ENCODE measurements at places on chromosomes 5 and 9.
A peak's percentile ranks its signal among the peaks of the same experiment; 100 is the strongest.

DNA sequence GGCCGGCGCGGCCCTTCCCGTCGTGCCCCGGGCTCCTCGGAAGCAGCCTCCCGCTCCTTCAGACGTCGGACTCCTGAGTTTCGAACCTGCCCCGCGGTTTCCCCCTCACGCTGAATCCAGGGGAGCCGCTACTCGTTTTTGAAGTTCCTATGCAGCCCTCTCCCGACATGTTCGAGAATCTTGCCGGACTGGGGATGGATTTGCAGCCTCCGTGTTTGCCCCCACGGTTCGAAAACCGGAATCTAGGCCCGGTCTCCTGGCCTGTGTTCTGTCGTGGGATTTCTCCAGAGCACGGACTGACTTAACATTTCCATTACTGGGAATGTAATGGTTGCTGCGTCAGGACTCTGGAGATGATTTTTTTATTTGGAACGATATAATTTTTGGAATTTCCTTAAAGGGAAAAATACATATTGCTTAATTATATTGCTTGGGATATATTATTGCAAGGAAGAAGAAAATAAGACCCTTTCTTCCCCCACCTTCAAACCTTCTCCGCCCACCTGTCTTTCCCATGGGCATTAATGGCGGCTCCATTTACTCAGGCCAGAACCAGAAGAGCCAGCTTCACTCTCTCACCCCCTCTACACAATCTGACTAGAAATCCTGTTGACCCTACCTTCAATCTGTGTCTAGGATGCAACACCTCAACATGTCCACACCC lies 8.5 kb upstream of the MGAT1 start:
- DNase-seq = no peak

DNA sequence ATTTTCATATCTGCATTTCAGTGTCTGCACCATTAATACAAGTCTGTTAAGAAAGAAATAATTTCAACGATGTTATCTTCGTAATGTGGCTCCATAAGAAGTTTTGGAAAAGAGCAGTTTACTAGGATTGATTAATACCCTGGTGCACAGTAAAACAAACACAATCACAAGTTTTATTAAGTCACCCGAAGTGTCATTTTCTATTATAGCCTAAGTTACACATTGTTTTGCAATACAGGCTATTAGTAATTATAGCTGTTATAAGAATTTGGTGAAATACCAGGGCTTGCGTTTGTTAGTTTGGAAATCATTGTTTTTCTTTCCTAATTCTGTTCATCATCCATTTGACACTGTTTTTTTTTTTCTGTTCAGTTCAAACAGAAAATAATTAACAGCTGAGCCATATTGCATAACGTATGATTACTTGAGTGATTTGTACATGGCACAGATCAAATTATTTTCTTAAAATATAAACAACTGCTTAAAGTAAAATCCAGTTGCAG lies 30.6 kb downstream of the LVRN start:
- DNase-seq = no peak

DNA sequence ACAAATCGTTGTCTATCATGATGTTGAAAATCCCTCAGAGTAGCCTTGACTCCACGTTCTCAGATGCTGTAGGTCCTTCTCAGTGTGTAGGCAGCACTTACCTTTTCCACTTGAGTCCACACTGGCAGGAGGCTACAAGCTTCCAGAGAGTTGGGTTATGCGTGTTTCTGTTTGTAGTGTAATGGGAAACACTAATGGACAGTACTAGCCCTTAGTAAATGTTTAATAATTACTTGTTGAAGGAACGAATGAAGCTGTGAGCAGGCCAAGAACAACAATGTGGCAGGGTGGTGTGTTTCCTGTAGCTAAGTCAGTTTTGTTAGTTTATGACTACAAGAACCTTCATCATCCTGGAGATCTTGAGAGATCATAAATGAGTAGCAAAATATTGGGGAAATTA lies 83.5 kb downstream of the ARHGAP26 start:
- no peak for DNase-seq

DNA sequence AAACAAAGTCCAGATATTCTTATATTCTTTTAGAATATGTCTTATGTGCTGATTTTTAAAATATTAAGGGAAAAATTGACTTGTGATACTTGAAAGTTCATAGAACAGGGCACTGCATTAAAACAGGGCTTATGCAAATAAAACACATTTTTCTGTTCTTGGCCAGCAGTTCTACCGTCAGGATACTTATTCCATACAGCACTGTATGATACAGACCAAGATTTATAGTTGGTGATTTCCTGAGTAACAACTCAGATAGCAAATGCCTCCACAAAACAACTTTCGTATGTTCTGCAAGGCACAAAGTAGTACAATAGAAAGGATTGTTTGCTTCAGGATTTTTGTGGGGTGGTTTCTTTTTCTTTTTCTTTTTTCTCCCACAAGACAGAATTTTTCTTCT lies 70.0 kb downstream of the F2RL2 start:
- no peak for DNase-seq

- no peak for DNase-seq
These were observed 220.1 kb upstream of the MSX2 start for GRCh38 chr5:174504266-174504726.

- no peak for DNase-seq
These were observed 8.9 kb upstream of the ZCCHC10 start for GRCh38 chr5:133035224-133035623.

DNA sequence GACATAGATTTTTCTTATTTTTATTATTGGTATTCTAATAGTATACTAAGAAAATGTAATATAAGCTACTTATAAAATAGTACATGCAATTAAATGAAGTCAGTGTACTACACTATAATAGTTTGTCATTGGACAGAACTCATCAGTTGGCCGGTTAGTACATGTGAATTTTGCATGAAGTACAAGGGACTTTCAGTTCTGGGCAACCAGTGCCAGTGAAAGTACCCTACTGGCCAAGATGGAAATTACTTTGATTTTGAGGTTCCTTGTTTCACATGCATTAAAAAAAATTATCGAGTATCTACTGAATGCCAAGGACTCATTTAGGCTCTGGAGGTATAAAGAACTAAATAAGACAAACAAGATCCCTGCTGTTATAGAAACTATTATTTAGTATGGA lies 213.4 kb upstream of the ELL2 start:
- peak; percentile 58 for DNase-seq

GRCh38 chr5:130549884-130550561 lies 615.0 kb downstream of the HINT1 start:
- DNase-seq = peak; percentile 71

DNA sequence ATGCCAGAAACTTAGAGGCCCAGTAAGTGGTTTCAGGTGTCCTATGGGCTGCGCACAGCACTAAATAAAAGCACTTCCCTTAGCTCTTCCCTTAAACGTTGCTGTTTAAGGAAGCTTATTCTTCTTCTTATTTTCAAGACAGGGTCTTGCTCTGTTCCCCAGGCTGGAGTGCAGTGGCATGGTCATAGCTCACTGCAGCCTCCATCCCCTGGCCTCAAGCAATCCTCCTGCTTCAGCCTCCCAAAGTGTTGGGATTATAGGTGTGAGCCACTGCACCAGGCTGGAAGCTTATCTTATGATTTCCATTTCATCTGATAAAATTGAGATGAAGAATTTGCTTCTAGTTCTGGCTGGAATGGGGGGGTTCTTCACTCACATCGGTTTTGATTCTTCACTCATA lies 15.6 kb upstream of the TJP2 start:
- DNase-seq = no peak

- no peak for DNase-seq
These were observed 9.0 kb downstream of the GPX3 start for GRCh38 chr5:151029179-151030055.

DNA sequence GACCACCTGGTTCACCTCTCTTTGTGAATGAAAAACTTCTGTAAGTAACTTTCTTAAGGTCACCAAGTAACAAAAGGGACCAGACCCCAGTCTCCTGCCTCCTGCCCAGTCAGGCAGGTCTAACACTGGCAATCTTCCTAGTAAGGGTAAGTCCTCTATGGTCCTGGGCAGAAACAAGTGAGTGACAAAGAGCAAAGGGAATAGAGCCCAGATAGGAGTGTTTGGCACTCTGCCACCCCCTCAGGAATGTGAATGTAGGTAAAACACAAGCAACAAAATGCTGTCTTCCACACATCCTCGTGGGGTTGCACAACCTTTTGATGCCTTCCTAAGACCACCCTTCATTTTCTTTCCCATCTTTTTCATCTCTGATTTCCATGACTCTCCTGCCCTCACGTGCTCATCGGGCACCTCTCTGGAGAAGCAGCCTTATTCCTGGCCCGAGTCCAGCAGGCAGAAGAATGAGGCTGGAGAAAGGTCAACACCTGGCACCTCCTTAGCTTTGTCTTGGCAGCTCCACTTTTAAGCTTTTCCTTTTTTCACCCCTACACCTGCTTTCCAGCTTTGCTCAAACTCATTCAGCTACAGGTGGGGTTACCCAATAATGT lies 90.2 kb upstream of the LHFPL2 start:
- no peak for DNase-seq

DNA sequence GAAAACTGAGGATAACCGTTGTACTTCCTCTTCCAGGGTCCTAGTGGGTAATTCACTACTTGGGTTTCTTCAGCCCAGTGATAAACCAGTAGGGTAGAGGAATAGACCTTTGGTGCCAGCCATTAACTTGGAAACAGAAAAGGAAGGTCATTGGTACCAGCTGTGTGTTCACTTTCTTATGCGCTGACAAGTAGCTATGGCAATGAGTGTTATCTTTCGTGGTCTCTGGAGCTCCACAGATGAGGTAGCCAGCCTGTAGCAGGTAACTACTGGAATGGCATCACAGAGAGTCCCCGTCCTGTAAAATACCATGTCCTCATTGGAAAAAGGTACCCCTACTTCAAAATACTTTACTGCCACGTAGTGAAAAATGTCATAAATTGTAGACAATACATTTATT lies 2.3 kb downstream of the UHRF2 start:
- peak; percentile 14 for DNase-seq

DNA sequence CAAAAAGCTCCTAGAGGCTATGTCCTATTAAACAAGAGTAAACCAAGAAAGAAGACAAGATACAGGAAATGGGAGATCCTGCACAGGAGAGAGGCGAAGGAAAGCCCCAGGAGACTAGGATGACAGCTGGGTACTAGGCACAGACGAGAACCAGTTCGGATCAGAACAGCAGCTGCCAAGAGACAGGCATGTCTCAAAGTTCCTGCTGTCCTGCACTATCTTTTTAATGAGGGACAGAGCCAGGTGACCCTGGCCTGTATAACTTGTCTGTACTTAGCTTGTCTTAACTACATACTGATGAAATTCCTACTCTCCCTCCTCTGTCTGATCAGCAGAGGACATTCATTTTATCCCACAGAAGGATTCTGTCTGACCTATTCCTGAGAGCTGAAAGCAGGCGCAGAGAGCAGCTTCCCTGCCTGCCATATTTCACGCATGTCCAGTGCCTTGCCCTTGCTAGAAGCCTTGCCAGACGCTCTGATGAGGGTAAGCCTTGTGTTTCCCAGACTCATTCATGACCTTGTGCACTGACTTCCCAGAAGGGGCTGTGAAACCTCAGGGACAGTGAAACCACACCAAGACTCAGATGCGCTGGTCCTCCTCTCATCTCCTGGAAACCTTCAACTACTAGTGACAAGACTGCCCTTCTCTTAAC lies 24.7 kb downstream of the TSC1 start:
- no peak for DNase-seq

- DNase-seq = no peak
These were observed 5.6 kb upstream of the APC start for GRCh38 chr5:112732131-112732530.

- DNase-seq = no peak
These were observed 151.0 kb downstream of the PJA2 start for GRCh38 chr5:109258755-109259154.

DNA sequence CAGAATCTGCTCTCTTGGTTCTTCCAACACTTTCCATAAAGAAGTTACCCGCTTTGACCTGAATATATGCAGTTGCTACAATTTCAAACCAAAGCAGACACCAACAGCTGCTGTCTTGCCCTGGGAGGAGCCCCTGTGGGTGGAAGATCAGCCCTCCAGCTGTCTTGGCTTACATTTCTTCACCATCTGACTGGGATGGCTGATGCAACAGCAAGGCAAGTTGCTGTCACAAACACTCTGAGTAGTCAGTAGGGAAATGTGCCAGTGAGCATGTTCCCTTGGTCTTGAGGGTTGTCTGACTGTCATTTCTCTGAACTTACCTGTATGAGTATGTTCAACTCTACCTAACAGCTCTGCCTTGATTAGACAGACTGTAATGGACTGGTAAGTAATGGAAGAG lies 152.9 kb downstream of the SGCD start:
- peak; percentile 24 for DNase-seq

DNA sequence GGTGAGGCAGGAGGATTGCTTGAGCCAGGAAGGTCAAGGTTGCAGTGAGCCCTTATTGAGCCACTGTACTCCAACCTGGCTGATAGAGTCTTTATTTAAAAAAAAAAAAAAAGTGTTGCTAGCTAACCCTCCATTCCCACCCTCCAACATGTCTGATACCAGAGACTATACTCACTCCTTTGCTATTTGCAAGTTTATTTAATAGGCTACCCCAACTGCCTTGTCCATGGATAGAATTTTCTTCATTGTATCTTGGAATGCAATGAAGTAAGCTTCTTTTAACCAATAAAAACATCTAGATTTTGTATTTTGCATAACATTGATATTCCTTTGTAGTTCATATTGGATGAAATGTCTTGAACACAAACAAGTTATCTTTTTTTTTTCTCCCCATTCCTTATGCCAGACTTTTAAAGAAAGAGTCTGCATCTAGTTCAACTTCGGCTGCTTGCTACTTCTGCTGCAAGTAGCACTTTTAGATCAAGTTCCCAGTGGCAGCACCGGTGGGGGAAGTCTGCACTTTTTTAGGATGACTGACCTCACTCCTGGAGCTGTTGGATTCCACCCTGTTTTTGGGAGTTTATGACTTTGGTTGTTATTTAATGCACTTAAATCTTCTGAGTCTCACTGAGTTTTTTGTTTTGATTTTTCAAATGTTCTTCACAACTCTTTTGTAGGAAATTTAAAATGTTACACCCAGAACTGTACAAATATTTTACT lies 112.5 kb downstream of the UHRF2 start:
- DNase-seq = no peak
